Spinal cord (tissue), 10 donors: ENCODE measurements at places on chromosomes 7 and 10. TPM values are rescaled to one million over a fixed set of nuclear protein-coding genes. Genes with fewer than 3 reads are reported as not detected.

The PTEN gene
- 217 TPM for total RNA-seq

- no peak for DNase-seq
Observed at GRCh38 chr7:120274482-120274881, 1.5 kb downstream of the KCND2 start.

DNA sequence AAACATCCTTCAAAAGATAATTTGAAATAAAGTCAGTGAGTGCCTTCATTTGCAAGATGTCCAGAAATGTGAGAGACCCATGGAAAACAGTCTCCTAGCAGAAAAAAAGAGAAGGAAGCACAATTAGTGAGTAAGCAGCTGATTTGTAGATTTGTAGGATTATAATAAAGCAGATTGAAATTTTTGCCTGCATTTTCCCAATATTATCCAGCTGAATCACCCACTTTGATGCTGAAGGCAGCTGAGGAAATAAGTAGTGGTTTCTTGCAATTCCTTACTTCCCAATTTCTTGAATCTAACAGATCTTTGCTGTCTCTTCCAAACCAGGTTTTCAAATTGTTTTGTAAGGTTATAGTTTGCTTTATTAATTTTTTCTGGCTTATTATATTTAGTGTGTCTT, 181.4 kb downstream of the GNAT3 start:
- DNase-seq = no peak

GRCh38 chr10:117499248-117500105, 43.1 kb upstream of the EMX2 start:
- DNase-seq = no peak

DNA sequence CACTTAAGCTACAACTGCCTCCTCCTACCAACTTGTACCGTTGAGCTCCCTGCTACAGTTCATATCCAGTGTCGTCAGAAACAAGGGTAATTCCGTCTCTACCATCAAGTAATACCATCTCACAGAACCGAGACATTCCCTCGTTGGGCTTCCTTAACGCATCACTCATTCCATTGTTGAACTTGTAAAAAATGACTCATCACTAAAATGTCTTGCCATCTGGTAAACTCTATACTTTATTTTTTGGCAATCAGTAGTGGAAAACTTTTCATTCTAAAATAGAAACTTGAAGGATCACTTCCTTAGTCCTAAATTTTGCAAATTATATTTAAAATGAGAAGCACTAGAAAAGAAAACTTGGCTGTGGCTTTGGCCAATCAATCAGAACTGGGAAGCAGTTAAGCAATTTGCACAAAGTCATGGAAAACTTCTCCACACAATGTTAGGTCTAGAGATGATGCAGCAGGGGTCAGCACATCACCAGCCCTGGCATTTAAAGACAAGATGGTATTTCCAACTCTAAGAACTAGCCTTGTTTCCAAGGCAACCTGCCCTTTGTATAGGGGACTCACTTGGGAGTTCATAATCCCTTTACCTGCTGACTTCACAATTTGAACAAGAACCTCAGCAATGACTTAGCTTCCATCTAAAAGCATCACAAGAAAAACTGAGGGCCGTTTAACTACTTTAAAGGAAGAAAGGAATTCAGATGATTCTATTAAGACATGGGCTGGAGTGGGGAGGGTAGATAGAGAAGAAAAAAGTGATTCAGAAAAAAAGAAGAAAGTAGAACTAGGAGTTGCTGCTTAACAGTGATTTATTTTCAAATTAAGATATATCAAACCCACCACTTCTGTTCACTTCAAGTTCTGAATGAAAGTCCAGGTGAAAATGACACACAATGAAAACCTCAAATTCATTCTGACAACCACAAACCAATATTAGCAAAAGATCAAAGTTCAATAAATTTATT, 288.1 kb downstream of the PARD3 start:
- no peak for DNase-seq
